Glutamatergic neuron (in vitro differentiated cells): ENCODE measurements at places on chromosomes 5 and 9. TPM values are rescaled to one million over a fixed set of nuclear protein-coding genes. Genes with fewer than 3 reads are reported as not detected.

DNA sequence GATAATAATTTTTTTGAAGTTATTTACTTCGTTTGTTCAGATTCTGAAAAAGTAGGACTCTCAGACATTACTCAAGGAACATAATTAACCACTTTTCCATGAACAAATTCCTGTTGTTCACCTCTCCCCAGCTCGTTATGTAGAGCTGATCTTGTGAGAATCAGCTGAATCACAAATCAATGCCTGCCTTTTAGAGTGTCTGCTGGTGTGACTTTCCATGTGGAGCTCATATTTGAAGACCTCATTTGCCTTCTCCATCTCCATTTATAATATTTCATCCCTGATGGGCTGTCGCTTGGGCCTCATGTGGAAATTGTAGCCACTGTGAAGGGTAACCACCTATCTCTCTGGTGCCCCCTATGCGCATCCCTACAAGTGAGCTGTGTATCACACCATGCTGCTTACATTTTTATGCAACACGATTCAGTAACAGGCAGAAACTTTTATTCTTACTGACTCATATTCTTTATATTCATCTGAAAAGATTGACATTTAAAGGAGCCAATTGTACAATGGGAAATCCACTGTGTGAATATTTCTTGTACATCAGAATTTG lies 111.3 kb downstream of the STK32A start:
- DNase-seq, result no peak

DNA sequence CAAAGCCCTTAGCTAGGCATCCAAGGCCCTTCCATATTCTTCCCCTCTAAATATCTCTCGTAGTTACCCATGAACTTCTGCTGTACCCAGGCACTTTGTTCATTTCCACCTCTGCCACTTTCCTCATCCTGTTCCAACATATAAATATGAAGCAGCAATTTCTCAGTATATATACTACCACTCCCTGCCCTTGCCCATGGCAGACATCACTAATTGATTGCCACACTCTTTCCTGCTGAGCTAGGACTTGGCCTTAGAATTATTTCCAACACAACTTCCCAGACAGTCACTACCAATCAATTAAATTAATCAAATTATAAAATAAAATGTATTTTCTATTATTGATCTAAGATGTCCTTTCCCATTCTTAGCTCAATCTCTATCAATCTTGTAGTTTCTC lies 8.5 kb downstream of the INSYN2B start:
- no peak for DNase-seq

- DNase-seq, result no peak
These were observed 70.1 kb downstream of the PCSK5 start for GRCh38 chr9:75960551-75960950.

DNA sequence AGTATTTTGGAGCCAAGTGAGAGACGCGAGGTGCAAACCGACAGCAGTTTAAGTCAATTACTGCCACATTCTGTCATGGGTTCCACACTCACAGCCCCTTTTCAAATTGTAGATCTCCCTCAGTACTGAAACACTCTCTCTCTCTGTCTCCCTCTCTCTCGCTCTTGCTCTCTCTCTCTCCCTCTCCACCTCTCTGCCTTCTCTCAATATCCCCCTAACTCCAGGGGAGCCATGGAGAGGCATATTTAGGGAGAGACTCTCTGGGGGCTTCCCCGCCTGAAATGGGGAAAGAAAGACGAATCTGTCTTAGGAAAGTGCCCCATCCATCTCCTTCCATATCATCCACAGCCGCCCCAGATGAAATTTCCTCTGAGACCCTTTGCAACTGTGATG lies 1.6 kb downstream of the BRINP1 start:
- no peak for DNase-seq

IL3 gene
- not detected for total RNA-seq

GRCh38 chr5:160835818-160836528 lies 16.0 kb downstream of the ATP10B start:
- no peak for DNase-seq

DNA sequence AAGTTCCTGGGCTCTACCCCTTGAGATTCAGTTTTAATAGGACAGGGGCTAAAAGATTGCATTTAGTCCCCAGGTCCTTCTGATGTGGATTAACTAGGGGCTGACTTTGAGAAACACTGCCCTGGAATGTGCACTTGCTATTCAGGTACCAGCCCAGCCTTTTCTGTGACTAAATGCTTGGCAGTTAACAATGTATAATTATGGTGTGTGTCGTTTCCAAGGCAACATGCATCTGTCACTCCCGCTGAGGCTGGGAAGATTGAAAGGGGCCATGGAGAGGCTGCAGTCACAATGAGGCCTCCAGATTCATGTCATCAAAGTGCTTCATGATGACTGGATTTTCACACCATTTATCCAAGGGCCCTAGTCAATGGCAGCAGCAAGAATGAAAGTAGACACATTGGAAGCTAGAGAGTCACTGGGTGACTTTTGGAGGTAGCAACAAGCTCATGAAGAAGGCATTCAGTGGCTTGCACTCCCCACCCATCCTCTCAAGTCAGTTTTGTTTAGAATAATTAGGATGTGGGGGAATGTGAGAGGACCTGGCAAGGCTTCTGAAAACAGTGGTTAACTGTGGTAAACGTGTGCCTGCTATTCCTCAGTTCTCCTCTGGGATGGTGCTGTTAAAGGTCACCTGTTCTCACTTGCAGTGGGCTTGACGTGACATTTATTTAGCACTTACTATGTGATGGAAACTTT lies 28.3 kb downstream of the RAI14 start:
- no peak for DNase-seq

DNA sequence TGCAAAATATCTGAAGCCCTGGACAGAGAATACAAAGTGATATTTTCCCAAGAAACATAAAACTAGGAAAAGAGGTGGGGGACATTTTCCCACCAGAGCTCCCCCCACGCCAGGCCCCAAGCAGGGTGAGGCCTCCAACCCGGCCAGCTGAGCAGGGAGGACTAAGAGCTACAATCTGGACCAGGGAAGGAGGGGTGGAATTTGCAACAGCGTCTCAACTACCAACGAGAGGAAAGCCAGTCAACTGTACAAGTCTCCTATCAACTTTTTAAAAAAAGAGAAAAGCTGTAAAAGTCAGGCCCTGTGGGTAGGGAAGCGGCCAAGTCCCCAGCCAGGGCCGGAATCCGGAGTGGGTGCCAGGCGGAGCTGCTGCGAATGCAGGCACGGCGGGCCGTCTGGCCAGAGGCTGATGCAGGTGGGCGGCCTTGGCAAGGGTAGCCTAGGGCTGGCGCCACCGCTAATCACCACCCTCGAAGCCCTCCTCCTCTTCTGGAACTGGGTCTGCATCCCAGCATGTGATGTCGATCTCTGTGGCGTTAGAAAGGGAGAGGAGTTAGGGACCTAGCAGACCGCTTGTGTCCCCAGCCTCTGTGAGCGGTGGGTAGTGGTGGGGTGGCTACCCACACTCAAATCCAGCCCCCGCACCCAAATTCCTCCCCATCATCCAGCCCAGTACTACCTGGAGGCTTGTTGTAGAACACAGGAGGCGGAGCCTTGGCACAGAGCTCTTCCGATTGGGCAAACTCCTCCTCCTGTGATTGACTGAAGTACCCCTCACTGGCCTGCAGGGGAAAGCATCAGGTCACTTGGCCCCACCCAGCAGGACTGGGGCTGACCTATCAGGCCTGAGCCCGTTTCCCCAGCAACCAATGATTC lies 10.6 kb downstream of the PRR7 start:
- DNase-seq, result peak; percentile 87

- DNase-seq, result no peak
These were observed 1.2 kb downstream of the MAPK9 start for GRCh38 chr5:180290568-180291233.

- DNase-seq, result no peak
These were observed 239.5 kb upstream of the SLC24A2 start for GRCh38 chr9:20028192-20028848.

- no peak for DNase-seq
These were observed 58.5 kb downstream of the MACROH2A1 start for GRCh38 chr5:135340568-135340967.

DNA sequence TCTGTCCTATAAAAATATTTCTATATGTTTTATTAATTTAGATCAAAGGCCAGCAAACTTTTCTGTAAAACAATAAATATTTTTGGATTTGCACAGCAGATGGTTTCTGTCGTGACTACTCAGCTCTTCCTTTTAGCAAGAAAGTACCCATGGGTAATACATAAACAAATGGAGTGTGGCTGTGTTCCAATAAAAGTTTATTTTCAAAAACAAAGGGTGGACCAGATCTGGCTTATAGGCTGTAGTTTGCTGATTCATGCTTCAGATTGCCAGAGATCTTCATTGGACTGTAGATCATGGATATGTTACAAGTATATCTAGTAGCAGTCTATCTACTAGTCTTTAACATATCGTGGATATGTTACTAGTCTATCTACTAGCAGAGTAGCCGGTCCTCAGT lies 590.5 kb downstream of the CSNK1G3 start:
- DNase-seq, result no peak

LECT2 gene
- total RNA-seq, result not detected

IGFBPL1 gene
- total RNA-seq, result 590 TPM

GRCh38 chr5:131195696-131196095 lies 25.0 kb downstream of the LYRM7 start:
- DNase-seq, result no peak

FAM169A gene
- total RNA-seq, result 9.5 TPM

- DNase-seq, result no peak
These were observed 68.5 kb downstream of the WWC1 start for GRCh38 chr5:168359820-168360460.

RAB3C gene
- 36.2 TPM for total RNA-seq

TMEM203 gene
- 36.5 TPM for total RNA-seq

ZNF366 gene
- total RNA-seq, result not detected
